ENCODE measurements at places on chromosomes 16 and 17.
A peak's percentile ranks its signal among the peaks of the same experiment; 100 is the strongest.

DNA sequence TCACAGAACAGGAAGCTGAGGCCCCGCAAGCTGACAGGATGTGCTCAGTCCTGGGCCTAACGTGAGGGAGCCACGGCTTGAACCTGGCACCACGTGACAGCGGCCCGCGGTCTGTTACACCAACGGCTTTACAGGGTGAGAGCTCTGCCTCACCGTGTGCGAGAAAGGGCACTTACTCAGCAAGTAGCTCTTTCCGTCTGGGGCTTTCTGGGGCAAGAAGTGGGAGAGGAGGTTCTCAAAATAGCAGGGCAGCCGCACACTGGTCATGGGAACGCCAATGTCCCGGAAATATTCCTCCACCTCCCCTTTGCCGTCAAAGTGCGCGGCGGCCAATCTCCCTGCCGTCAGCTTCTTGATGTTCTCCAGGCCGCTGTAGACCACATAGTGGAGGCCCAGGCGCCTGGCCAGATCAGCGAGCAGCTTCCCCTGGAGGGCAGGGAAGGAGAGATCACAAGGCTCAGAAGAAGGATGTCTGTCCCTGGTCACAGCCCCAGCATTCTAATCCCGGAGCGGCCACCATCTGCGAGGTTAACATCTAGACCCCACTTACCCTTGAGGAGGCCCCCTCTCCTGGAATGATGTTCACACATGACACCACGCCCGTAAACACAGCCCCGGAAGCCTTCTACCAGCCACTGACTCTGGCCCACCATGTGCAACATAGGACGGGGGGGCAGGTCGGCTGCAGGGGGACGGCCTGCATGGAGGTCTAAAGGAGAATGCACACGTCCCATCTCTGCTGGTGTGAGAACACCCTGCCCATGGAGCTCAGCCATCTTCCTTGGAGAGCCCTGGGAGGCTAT, 8.2 kb downstream of the NMRAL1 start:
- DNase-seq = no peak

DNA sequence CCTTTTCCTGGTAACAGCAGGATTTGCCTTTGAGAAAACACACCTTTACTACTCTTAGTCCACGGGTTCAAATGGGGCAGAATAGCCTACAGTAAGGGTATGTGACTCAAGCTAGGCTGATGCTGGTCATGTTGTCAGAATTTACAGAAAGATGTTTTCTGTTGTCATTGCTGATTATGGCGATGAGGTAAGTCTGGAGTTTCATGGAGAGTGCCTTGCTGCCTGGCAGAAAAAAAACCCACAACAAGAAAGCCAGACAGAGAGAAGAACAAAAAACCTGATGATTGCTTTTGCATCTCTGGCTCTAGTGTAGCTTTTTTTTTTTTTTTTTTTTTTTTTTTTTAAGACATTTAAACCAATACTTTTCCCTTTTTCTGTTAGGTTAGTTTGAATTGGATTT, 47.9 kb downstream of the SLC6A4 start:
- DNase-seq = no peak

DNA sequence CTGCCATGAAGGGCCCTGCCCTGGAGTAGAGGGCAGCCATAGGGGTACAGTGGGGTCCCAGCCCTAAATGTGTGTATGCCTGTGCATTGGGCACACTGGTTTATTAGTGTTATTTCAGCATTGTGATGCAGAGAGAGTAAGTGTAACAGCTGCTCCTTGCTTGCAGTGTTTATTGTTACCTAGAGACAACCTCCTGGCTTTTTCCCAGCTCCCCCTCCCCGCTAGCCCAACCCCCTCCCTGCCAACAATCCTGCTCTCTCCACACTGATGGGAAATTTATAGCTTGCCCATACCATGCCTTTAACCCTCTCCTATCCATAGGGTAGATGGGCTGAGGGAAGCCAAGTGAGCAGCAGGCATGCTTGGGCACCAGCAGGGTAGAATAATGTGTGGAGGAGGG, 51.3 kb downstream of the NEUROD2 start:
- no peak for DNase-seq

GRCh38 chr17:57415751-57416207, 159.5 kb downstream of the MSI2 start:
- DNase-seq = no peak

DNA sequence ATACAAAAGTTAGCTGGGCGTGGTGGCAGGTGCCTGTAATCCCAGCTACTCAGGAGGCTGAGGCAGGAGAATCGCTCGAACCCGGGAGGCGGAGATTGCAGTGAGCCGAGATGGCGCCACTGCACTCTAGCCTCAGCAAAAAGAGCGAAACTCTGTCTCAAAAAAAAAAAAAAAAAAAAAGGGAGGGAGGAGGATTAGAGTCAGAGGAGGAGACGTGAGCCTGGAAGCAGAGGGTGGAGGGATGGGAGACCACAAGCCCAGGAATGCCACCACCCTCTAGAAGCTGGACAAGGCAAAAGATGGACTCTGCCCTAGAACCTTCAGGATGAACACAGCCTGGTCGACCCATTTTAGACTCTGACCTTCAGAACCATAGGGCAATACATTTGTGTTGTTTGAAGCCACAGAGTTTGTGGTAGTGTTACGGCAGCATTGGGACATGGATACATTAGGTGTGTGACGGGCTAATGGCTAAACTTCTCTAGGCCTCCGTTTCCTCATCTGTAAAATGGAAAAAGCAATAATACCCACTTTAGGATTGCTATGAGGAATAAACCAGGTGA, 2.1 kb upstream of the SMIM22 start:
- no peak for DNase-seq

DNA sequence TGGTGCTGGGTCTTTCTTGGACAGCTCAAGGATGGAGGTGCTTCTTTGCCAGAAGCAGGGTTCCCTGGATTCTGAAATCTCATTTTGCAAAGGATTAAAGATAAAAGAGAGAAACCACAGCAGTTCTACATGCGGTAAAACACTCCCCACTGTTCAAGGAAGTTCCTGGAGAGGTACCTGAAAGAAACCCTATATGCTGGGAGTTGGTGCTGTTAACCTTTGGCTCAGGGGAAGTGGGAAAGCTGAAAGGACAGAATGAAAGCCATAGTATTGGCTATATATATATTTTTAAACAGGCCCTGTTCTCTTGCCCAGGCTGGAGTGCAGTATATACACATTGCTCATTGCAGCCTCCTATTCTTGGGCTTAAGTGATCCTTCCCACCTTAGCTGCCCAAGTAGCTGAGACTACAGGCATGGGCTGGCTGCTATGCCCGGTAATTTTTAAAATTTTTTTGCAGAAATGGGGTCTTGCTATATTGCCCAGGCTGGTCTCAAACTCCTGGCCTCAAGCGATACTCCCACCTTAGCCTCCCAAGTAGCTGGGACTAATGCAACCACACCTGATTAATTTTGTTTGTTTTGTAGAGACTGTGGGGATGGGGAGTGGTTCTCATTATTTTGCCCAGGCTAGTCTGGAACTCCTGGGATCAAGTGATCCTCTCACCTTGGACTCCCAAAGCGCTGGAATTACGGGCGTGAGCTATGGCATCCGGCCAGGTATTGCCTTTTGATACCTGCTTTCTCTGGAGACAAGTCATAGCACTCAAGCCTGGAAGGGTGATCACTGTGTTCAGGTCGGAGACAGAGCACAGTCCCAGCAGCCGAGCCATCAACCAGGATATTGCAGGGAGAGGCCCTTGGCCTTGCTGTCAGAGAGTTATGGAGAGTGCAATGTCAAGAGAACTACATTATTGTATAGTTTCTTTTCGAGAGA, 55.2 kb downstream of the MSI2 start:
- DNase-seq = no peak

DNA sequence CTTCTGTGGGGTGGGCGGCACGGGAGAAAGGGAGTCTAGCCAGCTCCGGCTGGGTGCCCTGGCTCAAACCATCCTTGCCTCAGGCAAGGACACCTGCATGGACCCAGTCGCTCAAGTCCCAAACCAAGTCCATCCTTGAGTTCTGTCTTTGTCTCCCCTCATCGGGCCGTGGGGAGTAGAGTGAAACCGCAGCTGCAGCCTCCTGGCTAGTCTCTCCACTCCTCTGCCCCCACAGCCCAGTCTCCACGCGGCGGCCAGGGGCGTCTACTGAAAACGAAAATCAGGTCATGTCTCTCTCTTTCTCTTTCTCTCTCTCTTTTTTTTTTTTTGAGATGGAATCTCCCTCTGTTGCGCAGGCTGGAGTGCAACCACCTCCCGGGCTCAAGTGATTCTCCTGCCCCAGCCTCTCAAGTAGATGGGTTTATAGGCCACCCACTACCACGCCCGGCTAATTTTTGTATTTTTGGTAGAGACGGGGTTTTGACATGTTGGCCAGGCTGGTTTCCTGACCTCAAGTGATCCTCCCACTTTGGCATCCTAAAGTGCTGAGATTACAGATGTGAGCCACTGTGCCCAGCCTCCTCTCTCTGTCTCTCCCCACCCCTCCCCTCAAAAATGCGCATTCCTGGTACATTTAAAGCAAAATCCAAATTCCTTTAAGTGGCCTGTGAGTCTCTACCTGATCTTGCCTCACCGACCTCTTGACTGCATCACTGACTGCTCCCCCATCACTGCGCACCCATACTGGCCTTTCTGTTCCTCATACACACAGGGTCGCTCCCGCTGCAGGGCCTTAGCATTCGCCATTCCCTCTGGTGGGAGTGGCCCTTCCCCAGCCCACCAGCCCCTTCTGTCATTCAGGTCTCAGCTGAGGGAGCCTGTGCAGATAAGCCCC, 17.7 kb upstream of the RMI2 start:
- peak; percentile 20 for DNase-seq

GRCh38 chr17:82835766-82836512, 3.9 kb downstream of the ZNF750 start:
- no peak for DNase-seq

GRCh38 chr17:81837641-81838040, 2.8 kb upstream of the PPP1R27 start:
- peak; percentile 83 for DNase-seq

DNA sequence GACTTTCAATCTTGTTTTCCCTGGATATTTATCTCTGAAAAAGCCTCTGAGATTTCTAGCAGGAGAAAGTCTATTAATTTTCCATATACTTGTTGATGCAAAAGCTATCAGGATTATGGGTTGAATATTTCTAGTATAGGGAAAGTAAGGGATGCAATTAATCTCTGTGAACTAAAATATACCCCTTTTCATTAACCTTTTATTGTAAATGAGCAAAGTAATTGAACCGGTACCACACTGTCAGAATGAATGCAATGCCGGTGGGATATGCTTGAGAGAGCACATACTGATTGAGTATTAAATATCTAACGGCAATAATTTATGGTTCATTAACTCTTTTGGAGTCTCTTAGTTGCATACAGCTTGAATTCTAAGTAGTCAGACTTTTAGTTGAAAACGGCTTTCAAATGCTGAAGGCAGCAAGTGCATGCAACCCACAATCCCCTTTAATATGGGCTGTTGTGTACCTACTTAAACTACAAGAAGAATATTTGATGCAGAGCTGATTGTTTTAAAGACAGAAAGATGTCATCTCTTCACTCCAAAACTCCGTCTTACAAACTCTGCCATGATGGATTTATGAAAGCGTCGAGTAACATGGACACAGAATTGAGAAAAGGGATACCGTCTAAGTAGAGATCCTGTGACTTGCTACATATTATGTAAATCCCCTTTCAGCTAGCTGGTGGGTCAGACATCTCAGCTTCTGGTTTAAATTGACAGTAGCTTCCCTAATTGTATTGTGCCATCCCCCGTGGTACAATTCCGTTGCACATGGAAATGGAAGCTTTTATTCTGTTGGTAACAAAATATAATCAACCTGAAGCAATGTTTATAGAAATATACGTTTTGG, 141.3 kb upstream of the CDH8 start:
- no peak for DNase-seq

- DNase-seq = no peak
Observed at GRCh38 chr16:74747-75334, 2.4 kb upstream of the RHBDF1 start.

DNA sequence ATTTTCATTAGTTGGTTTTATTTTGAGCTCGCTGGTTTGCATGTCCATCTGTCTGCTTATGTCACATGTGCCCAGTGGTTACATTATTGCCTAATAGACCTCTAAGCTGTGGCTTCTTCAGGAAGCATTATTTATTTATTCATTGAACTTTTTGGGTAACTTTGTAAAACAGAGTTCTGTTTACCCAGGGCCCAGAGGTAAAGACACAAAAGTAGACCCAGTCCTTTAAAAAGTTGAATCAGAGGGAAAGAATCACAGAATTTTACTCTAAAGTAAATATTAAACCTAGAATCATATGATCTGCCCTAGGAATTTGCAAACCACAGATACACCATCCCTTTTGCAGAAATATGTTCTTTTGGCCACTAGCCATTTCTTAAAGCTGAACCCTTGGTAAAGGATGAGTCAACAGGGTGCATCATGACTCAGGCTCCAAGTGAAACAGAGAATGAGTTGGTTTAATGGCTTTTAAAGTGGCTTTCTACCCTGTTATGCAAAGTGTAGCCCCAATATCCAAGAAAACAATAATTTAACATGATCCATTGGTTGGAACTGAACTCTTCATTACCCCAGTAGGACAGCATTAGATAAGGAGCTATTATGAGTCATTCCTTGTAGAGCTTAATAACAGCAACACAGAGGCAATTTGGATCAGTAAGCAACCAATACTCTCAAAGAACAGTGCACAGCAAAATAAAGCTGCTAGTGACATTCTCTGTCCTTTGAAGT, 236.3 kb downstream of the KCNJ2 start:
- peak; percentile 40 for DNase-seq
